ENCODE measurements at places on chromosomes 5 and 9.

GRCh38 chr9:84371737-84372136 is 31.2 kb upstream of the SLC28A3 start:
- DNase-seq, result no peak

DNA sequence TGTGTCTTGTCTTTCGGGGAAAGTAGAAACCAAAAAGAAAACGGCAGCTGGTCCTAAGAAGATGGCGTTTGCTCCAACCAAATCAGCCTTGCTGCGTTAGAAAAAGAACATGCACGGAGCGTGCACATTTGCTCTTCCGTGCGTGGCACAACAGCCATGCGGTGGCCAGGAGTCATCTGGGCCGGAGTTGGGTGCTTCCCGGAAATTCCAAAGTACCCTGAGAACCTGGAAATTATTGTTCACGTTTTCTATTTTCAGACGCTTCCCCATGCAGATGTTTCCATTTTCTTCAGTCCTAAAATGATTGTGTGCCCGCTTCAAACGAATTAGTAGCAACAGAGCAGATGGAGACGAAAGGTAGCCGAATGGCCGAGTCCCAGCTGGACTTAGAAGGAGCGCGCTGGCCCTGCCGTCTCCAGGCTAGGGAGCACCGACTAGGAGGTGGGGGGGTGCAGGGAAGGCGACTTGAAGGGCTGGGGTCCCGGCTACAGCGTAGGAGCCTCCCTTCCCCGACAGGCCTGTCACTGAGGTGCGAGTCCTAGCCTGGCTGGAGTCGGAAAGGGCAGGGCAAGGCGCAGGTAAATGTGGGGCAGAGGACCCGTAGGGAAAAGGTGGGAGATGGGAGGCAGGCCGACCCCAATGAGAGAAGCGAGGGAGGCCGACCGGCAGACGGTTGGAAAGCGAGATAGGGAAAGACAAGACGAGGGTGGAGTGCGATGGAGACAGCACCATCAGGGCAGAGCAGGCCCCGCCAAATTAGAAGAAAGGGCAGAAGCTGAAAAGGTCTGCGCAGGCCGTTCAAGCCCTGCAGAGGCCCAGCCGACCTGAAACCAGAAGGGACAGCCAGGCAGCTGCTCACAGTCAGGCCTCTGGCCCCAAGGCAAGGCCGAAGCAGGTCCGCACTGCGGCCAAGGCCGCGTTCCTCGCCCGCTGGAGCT is 1.4 kb downstream of the BARX1 start:
- DNase-seq, result no peak

DNA sequence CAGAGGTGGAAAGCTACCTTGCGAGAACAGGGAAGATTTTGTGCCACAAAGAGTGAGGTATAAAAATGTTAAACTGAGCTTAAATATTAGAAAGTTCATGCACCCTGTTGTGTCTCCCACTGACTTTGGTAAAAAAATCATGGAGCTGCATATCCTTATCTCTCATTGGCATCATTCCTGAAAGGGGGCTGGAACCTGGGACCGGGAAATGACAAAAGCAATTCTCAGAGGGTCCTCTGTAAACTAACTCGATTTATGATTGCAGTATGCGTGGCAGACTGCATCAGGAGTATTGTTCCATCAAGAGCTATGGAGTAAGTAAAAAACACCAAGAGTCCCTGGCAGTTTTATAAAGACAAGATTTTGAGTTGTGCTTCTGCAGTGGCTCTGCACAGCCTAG is 148.8 kb downstream of the DCP2 start:
- no peak for DNase-seq

GRCh38 chr5:80240368-80240986 is 15.4 kb downstream of the SERINC5 start:
- no peak for DNase-seq

DNA sequence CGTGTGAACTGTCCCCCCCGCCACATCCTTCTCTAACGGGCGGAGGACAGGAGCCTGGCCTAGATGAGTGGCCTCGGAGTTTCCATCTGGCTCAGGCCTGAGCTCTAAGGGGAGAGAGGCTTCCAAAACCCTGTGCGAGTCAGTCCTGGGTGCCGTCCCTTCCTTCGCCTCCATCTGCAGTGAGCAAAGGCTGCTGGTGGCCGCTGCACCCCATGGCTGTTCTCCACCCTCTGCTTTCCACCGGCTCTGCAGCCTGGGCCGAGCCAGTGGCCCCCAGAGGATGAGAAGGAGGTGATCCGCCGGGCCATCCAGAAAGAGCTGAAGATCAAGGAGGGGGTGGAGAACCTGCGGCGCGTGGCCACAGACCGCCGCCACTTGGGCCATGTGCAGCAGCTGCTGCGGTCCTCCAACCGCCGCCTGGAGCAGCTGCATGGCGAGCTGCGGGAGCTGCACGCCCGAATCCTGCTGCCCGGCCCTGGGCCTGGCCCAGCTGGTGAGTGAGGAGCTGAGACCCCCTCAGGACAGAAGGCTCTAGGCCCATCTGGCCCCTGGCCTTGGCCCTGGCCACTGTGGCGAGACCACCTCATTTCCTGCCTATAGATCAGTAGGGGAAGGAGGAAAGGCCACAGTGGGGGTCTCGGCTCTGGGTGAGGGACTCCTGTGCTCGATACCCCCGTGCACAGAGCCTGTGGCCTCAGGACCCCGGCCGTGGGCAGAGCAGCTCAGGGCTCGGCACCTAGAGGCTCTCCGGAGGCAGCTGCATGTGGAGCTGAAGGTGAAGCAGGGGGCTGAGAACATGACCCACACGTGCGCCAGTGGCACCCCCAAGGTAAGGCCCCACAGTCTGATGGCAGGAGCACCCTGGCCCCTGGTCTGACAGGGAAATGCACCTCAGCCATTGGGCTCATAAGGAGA is 3.0 kb downstream of the PKN3 start:
- no peak for DNase-seq

- DNase-seq, result no peak
Observed at GRCh38 chr9:32177396-32177795, 207.0 kb upstream of the ACO1 start.

DNA sequence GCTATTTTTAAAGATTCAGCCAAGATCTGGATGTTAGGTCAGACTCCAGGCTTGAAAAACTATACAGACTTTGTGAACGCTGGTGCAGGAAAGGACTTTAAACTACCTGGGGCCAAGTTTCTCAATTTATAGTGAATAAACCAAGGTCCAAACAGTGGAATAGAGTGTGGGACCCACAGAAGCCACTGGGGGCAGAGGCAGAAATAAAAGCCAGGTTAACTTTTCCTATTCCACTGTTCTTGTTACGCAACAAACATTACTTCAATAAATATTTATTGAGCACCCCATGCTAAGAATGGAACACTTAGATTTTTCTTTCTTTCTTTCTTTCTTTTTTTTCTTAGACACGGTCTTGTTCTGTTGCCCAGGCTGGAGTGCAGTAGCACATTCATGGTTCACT is 11.0 kb upstream of the HAVCR1 start:
- DNase-seq, result no peak

DNA sequence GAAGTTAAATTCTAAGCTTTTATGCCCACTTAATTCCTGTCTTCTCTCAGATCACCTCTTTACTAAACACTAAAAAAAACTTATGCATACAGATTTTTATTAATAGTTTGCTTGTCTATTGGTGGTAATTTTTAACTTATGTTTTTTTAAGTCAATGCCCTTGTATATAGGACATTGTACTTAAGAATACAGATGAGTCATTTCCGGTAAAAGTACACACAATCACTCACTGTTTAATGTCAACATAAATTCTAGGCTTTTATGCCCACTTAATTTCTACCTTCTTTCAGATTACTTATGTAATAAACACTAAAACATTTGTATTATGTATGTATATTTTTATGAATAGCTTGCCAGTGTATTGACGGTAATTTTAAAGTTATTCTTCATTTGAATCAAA is 872.8 kb upstream of the CDH9 start:
- no peak for DNase-seq

DNA sequence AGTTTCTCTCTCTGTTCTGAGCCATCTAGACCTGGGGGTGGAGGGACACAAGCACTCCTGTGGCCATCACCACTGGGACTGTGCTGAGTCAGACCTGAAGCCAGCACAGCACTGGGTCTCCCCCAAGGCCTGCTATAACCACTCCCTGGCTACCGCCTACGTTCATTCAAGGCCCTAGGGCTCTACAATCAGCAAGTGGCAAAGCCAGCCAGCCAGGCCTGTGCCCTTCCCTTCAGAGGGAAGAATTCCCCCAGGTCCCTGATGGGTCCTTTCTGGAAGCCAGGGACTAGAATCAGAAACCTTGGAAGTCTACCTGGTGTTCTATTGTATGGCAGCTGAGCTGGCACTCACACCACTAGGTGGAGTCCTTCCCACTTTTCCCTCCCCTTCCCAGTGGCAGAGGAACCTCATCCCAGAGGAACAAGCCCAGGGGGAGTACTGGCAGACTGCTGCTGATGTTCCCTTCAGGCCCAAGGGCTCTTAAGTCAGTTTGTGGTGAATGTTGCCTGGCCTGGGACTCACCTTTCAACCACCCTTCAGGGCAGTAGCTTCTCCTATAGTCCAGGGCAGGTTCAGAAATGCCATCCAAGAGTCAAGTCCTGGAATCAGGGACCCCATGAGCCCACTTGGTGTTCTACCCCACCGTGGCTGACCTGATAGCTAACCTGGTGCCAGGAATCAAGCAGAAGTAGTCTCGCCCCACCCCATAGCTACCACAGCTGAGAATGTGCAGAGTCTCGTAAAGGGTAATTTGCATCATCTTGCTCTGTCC is 20.0 kb downstream of the JMY start:
- DNase-seq, result no peak

- no peak for DNase-seq
Observed at GRCh38 chr5:166962461-166962860, 1329.0 kb upstream of the WWC1 start.

- DNase-seq, result no peak
Observed at GRCh38 chr9:77750284-77750683, 102.2 kb upstream of the GNA14 start.

GRCh38 chr5:16385516-16386090 is 80.0 kb downstream of the ZNF622 start:
- no peak for DNase-seq

DNA sequence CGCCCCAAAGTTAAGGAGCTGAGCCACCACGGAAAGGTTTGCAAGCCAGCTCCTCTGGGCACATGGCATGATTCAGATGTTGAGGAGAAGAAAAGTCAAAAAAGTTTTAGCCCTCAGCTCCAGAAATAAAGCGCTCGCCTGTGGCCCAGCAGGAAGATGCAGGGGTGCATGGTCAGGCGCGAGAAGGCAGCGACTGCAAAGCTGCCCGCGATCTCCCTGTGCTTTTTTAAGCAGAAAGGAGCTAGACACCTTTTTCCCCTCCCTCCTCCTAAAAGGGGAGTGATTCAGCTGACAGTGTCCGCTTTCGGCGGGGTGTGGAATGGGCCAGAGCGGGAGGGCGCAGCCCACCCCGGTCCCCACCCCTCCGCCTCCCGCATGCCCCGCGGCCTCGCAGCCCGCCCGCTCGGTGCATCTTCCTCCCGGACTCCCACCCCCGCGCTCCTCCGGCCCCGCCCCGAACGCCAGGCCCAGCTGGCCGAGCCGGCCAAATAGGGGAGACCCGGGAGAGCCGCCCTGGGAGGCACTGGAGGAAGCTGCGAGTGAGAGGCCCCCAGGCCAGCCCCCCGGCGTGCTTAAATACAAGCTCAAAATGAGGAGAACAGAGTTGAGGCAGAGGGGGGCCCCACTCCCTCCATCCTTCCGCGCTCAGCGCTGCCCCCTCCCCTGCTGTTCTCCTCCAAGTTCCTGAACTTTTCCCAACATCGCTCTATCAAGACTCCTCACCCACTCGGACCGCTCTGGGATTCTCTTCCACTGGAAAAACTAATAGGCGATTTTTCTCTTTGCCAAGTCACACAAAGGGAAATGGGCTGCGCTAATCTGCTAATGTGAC is at the start of gene ADAMTS12:
ADAMTS12 (minus strand) TSS at position 203 of the 832 bp plus-strand sequence; CDS start at position 69, 134 bp downstream.
- no peak for DNase-seq

All from effector memory CD8-positive, alpha-beta T cell (primary cell).